Activated CD8-positive, alpha-beta memory T cell treated with anti-CD3 and anti-CD28 coated beads, Interleukin-2, amount 10 ng/mL, durations not matched to agents 7 days and 5 days (primary cell): ENCODE measurements at places on chromosomes 11 and 22.
A peak's percentile ranks its signal among the peaks of the same experiment; 100 is the strongest.

DNA sequence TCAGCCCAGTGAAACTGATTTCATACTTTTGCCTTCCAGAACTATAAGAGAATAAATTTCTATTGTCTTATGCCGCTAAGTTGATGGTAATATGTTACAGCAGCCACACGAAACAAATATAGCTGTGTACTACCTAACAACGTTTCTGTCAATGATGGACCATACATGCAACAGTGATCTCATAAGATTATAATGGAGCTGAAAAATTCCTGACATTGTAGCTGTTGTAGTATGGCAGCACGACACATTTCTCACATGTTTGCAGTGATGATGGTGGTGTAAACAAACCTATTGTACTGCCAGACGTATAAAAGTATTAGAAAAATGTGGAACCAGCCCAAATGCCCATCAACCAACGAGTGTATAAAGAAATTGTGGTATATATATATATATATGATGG, 5.8 kb upstream of the SLC5A1 start:
- H3K4me1 ChIP-seq, result no peaks in the 10 kb centered on the region
- DNase-seq, result no peak
- no peak overlapping the region for H3K27ac ChIP-seq
- peaks cover 58% of the 10 kb centered on the region for H3K27me3 ChIP-seq
- H3K4me3 ChIP-seq, result no peak overlapping the region

GRCh38 chr22:33895444-33895843, 24.8 kb downstream of the LARGE1 start:
- no peak for DNase-seq
- no peak overlapping the region for H3K27ac ChIP-seq
- no peaks in the 10 kb centered on the region for H3K36me3 ChIP-seq
- H3K27me3 ChIP-seq, result no peaks in the 10 kb centered on the region
- no peaks in the 10 kb centered on the region for H3K4me1 ChIP-seq

DNA sequence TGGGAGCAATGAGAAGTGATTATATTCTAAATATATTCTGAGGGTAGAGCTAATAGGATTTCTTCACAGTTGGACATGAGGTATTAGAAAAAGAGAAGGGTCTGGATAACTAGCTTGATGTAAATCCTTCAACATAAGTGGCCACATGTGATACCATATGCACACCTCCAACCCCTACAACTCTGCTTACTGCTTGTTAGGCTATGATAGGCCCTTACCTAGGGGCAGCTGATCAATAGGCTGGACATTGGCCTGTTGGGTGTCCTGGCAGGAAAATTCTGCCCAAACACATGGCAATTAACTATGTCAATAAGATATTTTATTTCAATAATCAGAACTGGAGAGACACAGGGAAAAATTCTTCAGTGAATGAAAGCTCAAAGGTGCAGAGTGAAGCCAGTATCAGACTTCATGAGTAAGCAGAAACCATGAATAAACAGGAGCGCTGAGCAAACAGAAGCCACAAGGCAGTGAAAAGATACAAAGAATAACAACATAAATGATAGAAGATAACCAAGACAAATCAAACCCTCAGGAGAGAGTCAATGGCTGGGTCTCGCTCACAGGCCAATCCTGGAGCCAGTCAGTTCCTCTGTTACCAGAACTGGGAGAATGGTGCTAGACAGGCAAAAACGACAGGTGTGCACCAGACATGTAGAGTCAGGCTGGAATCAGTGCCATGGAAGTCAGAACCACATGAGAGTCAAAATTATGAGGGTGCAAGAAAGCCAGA, 46.3 kb upstream of the PSMA1 start:
- H3K36me3 ChIP-seq, result peaks cover 77% of the 10 kb centered on the region
- no peak for DNase-seq
- no peak overlapping the region for H3K27ac ChIP-seq
- H3K4me1 ChIP-seq, result peaks cover 33% of the 10 kb centered on the region

DNA sequence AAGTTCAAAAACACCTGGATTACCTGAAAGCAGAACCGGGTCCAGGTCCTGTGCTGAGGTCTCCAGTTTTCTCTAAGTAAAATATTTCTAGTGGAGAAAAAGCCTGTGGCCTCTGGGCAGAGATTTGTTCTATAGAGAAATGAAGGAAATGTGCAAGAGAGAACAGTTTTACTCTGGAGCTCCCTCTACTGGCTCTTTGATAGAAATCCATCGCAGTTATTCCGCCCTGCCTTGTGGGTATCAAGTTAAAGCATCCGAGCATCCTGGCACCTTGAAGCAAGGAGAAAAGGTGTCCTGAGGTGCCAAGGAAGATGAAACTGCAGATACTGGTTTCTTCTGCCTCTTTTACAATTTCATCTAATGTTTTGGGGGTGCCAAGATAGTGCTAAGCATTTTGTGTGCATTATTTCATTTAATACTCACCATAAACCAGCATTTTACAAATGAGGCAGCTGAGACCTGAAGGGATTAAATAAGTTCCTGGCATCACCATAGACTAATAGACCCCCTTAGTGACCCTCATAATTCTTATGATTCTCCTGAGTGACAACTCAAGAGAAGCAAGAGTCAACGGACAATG, 113.1 kb upstream of the HSD17B12 start:
- no peak overlapping the region for H3K27ac ChIP-seq
- H3K4me3 ChIP-seq, result no peak overlapping the region
- peaks cover 64% of the 10 kb centered on the region for H3K27me3 ChIP-seq
- no peaks in the 10 kb centered on the region for H3K4me1 ChIP-seq
- no peak for DNase-seq
- H3K36me3 ChIP-seq, result no peaks in the 10 kb centered on the region

GRCh38 chr11:88353386-88353785, 15.8 kb upstream of the CTSC start:
- H3K4me3 ChIP-seq, result no peak overlapping the region
- peaks cover 8% of the 10 kb centered on the region for H3K36me3 ChIP-seq
- DNase-seq, result no peak
- H3K4me1 ChIP-seq, result peaks cover 46% of the 10 kb centered on the region

DNA sequence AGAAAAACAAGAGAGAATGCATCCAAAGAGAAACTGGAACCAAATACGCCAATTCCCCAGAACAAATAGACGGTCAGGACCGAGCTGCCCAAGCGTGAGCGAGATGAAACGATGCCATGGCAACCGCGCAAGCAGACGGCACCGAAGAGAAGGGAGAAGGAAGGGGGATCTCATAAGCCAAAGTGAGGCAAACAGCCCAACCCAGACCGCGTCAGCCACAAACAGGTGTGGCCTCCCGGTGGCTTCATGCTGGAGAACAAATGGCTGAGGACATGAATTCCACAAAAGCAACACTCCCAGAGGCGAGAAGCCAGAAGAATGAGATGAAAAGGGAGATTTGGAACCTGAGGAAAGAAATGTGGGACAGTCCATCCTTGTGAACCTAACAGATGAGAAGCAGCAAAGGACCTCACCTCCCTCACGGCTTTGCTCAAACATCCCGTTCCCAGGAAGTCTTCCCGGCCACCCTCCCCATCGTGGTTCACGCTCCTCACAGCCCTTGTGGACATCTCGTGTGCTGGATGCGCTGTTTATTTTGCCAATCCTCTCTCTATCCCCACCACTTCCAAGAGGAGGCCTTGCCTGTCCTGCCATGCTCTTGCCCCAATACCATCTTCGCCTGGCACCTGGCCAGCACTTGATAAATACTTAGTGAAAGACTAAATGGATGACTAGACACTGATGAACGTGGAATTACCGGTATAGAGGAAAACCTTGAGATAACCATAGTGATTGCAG, 89.1 kb upstream of the RTL6 start:
- no peak for DNase-seq
- H3K4me1 ChIP-seq, result peaks cover 9% of the 10 kb centered on the region
- H3K36me3 ChIP-seq, result no peaks in the 10 kb centered on the region

- no peak overlapping the region for H3K27ac ChIP-seq
- peak overlapping the region; percentile 62 for H3K4me3 ChIP-seq
- H3K27me3 ChIP-seq, result peaks cover 10% of the 10 kb centered on the region
- peak; percentile 63 for DNase-seq
- H3K36me3 ChIP-seq, result peaks cover 2% of the 10 kb centered on the region
Observed at GRCh38 chr22:24424001-24424900, 3.1 kb upstream of the ADORA2A start.
